Esophagus muscularis mucosa (tissue), 4 donors: ENCODE measurements at places on chromosomes 11 and 22. TPM values are rescaled to one million over a fixed set of nuclear protein-coding genes. Genes with fewer than 3 reads are reported as not detected.

The SLC1A2 gene
- 0.69 TPM for total RNA-seq

The SCO2 gene
- total RNA-seq, result 3.1 TPM

The SCGB1C1 gene
- not detected for total RNA-seq

GRCh38 chr11:70597751-70598625 is 199.7 kb downstream of the CTTN start:
- H3K4me1 ChIP-seq, result no peaks in the 10 kb centered on the region
- H3K27ac ChIP-seq, result no peak overlapping the region
- no peak overlapping the region for H3K4me3 ChIP-seq
- no peaks in the 10 kb centered on the region for H3K36me3 ChIP-seq

DNA sequence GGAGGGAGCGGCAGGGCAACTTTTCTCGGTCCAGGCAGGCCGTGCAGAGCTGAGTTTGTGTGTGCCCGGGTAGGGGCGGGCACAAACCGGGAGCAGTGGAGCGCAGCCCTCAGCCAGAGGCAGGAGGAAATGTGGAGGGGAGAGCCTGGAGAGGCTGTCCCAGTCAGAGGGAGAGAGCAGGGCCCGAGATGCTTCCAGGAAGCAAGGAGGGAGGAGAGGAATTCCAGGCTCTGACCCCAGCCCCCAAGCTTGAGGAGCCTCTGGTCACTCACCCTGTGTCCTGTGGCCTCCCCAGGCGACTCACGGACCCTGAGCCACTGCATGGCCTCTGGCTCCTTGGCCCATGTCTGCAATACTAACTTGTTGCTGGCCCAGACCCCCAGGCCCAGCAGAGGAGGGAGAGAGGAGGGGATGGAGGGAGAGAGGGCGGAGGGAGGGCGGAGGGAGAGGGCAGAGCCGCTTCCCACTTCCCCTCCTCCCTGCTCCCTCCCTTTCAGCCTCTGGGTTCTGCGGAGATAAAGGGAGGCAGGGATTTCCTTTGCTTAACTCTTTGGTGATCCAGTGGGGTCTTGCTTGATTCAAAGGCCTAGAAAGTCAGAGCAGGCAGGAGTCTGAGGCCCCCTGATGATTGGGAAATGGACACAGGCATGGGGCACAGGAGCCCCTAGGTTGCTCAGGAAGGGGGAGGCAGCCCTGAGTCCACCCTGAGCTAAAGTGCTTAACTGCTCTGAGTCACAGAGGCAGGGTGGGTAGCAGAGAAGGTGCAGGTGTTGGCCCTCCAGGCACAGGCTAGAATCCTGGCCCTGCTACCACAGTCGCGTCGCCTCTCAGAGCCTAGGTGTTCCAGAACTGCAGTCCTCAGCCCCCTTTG is at the start of gene C1QTNF6:
Gene C1QTNF6 (minus strand): TSS at position 357 of the 871 bp plus-strand sequence. CDS start 34 bp downstream, at position 323.
- H3K27ac ChIP-seq, result peak within 1 kb of the TSS; percentile 70
- H3K4me1 ChIP-seq, result peaks cover 35% of the 10 kb centered on the region
- H3K27me3 ChIP-seq, result no peaks in the 10 kb centered on the region

- peak overlapping the region; percentile 62 for H3K4me3 ChIP-seq
- no peaks in the 10 kb centered on the region for H3K36me3 ChIP-seq
- no peak for DNase-seq
- H3K4me1 ChIP-seq, result peaks cover 55% of the 10 kb centered on the region
- peak overlapping the region; percentile 88 for H3K27ac ChIP-seq
- no peaks in the 10 kb centered on the region for H3K27me3 ChIP-seq
These were observed 3.4 kb upstream of the RCOR2 start for GRCh38 chr11:63920126-63920938.
